ENCODE measurements at places on chromosomes 4 and X.

GRCh38 chr4:7774301-7775294 is 165.1 kb downstream of the AFAP1 start:
- no peak overlapping the region for H3K27ac ChIP-seq
- peaks cover 16% of the 10 kb centered on the region for H3K36me3 ChIP-seq
- no peak for DNase-seq
- H3K4me3 ChIP-seq: no peak overlapping the region
- peaks cover 5% of the 10 kb centered on the region for H3K27me3 ChIP-seq

DNA sequence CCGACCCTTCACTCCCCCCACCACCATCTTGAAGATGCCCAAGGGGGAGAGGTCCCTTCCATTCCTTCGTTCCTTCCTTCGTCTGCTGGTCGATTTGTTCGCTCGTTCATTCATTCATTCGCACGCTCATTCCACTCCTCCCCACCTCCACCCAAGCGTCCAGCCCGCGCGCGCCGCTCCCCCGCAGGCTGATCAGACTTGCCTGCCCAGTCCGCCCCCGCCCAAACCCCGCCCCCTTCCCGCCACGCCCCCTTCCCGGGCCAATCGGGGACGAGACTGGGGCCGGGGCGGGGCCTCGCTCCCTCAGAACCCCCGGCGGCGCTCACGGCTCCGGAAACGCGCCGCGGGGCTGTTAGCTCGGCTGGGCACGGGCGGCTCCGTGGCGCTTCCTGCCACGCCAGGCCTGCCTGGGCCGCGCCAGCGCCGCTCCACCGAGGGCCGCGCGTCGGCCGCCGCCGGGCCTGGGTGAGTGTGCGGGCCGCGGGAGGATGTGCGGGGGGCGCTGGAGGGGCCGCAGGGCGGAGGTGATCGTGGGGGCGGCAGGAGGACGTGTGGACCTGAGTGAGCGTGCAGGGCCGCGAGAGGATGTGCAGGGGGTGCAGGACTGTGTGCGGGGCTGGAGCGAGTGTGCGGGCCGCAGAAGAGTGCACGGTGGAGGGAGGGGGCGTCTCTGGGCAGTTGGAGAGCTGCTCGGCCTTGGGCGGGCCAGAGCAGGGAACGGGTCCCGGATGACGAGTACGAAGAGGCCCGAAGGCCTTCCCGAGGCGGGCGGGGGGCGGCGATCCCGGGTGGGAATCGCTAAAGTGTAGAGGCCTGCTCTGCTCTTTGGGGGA is at the start of gene ZNF275:
Gene ZNF275, plus strand, starts transcription at position 333 of the 833 bp plus-strand sequence. CDS start 2,527 bp downstream, outside the sequence.
- peaks cover 26% of the 10 kb centered on the region for H3K4me1 ChIP-seq
- peak within 1 kb of the TSS; percentile 62 for H3K27ac ChIP-seq
- H3K4me3 ChIP-seq: peak within 1 kb of the TSS; percentile 89
- H3K36me3 ChIP-seq: no peaks in the 10 kb centered on the region
- peak; percentile 86 for DNase-seq
- peaks cover 6% of the 10 kb centered on the region for H3K27me3 ChIP-seq

- H3K4me3 ChIP-seq: no peak overlapping the region
- no peak overlapping the region for H3K27ac ChIP-seq
- no peak for DNase-seq
- H3K4me1 ChIP-seq: peaks cover 2% of the 10 kb centered on the region
Measured at GRCh38 chr4:113447061-113447460, 314.5 kb downstream of the CAMK2D start.

GRCh38 chrX:11967986-11968869 is 170.0 kb upstream of the FRMPD4 start:
- DNase-seq: no peak
- H3K36me3 ChIP-seq: no peaks in the 10 kb centered on the region
- H3K4me1 ChIP-seq: no peaks in the 10 kb centered on the region

- H3K36me3 ChIP-seq: no peaks in the 10 kb centered on the region
- DNase-seq: no peak
- no peak overlapping the region for H3K27ac ChIP-seq
- no peaks in the 10 kb centered on the region for H3K4me1 ChIP-seq
Measured at GRCh38 chr4:140869446-140869845, 113.3 kb upstream of the TBC1D9 start.

DNA sequence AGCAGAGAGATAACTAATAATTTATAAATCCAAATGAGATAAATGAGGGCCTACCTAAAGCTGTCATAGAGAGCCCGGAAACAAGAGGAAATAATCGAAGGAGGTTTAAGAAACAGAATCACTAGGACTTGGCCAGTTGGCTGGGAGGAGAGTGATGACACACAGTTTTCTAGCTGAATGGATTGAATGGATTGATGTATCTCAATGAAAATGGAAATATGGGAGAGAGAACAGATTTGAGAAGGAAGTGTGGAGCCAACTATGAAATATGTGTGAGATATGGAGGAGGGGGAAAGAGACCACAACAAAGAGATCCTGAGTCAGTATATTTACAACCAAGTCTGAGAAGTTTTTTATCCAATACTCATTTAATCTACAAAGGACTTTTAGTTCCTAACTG is 35.7 kb upstream of the CXXC4 start:
- H3K4me1 ChIP-seq: no peaks in the 10 kb centered on the region
- H3K27ac ChIP-seq: no peak overlapping the region
- no peak overlapping the region for H3K4me3 ChIP-seq
- peaks cover 2% of the 10 kb centered on the region for H3K27me3 ChIP-seq

DNA sequence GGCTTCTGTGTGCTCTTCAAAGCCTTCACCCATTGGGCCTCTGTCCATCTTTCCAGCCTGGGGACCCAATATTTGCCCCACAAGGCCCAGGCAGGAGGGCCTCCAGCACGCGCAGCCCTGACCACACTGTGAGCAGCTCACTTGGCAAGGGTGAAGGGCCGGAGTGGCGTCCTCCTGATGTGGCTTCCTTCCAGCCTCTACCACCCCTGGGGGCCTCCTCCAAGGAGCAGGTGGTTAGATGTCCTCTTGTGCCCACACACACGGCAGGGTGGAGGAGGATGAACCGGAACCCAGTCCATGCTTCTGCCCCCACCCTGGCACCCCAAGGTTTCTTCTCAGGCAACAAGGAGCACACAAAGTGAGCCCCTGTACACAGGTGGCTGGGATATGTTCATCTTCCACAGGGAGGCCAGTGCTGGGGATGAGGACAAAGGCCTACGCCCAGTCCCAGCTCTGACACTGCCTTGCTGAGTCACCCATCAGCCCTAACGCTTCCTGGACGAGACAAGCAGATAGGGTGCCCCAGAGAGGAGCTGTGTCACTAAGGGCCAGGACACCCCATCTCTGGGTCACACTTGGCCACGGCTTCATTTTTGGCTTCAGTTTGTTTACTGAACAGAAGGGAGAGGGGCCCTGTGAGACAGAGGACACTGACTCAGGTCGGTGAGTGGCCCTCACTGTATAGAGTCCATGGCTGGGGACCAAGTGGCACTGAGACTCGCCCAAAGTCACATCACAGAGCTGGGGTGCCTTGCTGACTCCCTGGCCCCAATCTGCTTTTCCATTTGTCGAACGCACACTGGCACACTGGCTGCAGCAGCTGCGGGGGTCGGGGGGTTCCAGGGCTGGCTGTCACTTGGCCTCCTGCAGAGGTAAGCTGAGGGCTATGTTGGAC is 1.9 kb downstream of the UBL4A start:
- no peaks in the 10 kb centered on the region for H3K36me3 ChIP-seq
- DNase-seq: no peak
- peak overlapping the region; percentile 76 for H3K27ac ChIP-seq
- H3K4me1 ChIP-seq: peaks cover 19% of the 10 kb centered on the region
- no peak overlapping the region for H3K4me3 ChIP-seq

GRCh38 chrX:47807548-47807947 is 29.2 kb upstream of the ZNF81 start:
- no peak overlapping the region for H3K4me3 ChIP-seq
- DNase-seq: no peak
- no peaks in the 10 kb centered on the region for H3K36me3 ChIP-seq
- H3K27ac ChIP-seq: no peak overlapping the region

DNA sequence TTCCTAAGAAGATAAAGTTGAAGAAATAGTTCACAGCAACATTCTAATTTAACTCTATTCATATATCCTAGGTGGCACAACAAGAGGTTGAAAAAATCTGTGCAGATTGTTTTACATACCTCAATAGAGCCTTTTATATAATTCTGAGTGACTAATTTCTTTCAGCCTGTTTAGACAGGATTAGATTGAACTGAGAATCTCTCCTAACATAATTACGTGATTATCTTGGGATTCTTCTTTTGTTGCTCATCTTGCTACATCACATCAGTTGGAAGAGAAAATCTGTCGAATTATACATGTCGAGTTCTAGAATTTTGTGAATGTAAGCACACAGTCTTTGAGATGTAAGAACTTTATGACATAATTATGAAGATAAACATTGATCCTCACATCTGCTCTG is 1873.7 kb upstream of the IGFBP7 start:
- no peaks in the 10 kb centered on the region for H3K4me1 ChIP-seq
- no peak overlapping the region for H3K27ac ChIP-seq
- DNase-seq: no peak
- H3K4me3 ChIP-seq: no peak overlapping the region
- H3K27me3 ChIP-seq: no peaks in the 10 kb centered on the region

- H3K36me3 ChIP-seq: no peaks in the 10 kb centered on the region
- H3K27ac ChIP-seq: no peak overlapping the region
- DNase-seq: no peak
- H3K4me3 ChIP-seq: no peak overlapping the region
Measured at GRCh38 chr4:177385576-177386277, 56.5 kb downstream of the AGA start.

- peaks cover 2% of the 10 kb centered on the region for H3K27me3 ChIP-seq
- no peak for DNase-seq
- H3K36me3 ChIP-seq: no peaks in the 10 kb centered on the region
- H3K4me1 ChIP-seq: no peaks in the 10 kb centered on the region
- no peak overlapping the region for H3K27ac ChIP-seq
- H3K4me3 ChIP-seq: no peak overlapping the region
Measured at GRCh38 chr4:189087971-189088370, 852.7 kb upstream of the FRG1 start.

DNA sequence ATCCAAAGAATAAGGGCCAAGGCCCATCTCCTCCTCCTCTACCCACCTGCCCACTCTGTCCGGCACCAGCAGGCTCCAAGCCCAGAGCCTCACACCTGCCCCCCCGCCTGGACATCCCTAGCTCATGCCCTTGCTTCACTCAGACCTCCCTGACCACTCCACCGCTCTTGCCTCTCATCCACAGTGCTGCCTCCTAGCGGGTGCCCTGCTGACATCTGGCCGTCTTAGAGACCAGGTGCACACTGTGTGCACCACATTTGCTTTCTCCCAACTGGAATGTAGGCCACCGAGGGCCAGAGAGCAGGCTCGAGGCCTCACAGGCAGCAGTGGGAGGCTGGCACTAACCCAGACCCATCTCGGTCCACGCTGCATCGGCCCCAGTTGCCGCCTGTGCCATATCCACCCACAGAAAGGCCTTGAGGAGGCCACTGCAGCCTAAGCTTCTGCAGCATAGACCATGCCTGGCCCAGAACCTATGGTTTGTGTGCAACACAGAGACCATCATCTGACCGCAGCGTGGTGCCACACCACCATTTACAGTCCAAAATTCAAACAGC is 13.5 kb downstream of the LETM1 start:
- H3K27ac ChIP-seq: no peak overlapping the region
- peaks cover 3% of the 10 kb centered on the region for H3K27me3 ChIP-seq
- peaks cover 10% of the 10 kb centered on the region for H3K36me3 ChIP-seq
- no peak overlapping the region for H3K4me3 ChIP-seq
- H3K4me1 ChIP-seq: peaks cover 14% of the 10 kb centered on the region

- H3K36me3 ChIP-seq: no peaks in the 10 kb centered on the region
- no peaks in the 10 kb centered on the region for H3K4me1 ChIP-seq
- DNase-seq: no peak
- H3K27ac ChIP-seq: no peak overlapping the region
Measured at GRCh38 chr4:86557526-86557925, 36.6 kb upstream of the PTPN13 start.

- no peak overlapping the region for H3K27ac ChIP-seq
- no peak overlapping the region for H3K4me3 ChIP-seq
- DNase-seq: no peak
- no peaks in the 10 kb centered on the region for H3K4me1 ChIP-seq
- H3K27me3 ChIP-seq: no peaks in the 10 kb centered on the region
- no peaks in the 10 kb centered on the region for H3K36me3 ChIP-seq
Measured at GRCh38 chr4:162234595-162234994, 70.8 kb upstream of the FSTL5 start.

DNA sequence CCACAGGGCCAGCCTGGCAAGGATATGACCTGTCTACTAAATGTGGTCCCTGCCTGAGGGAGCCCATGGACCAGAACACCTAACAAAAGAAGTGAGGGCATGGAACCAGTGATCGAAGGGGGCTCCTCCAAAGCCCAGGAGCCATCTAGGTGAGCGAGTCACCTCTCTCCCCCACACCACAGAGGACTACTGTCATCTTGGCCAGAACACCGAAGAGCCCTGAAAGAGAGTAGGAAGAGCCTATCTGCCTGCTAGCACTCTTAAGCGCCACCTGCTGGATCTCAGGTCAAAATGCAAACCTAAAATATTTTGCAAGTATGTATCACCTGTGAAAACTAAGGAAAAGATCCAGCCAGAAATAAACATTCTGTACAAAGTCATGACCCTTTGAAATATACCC is 137.9 kb upstream of the ZXDB start:
- H3K4me1 ChIP-seq: no peaks in the 10 kb centered on the region
- H3K27ac ChIP-seq: no peak overlapping the region
- H3K36me3 ChIP-seq: no peaks in the 10 kb centered on the region
- H3K27me3 ChIP-seq: peaks cover 3% of the 10 kb centered on the region

- peaks cover 5% of the 10 kb centered on the region for H3K27me3 ChIP-seq
- H3K4me3 ChIP-seq: no peak overlapping the region
- no peak for DNase-seq
- H3K36me3 ChIP-seq: no peaks in the 10 kb centered on the region
Measured at GRCh38 chrX:39714471-39714870, 383.3 kb downstream of the BCOR start.

- H3K4me3 ChIP-seq: no peak overlapping the region
- no peaks in the 10 kb centered on the region for H3K4me1 ChIP-seq
- peaks cover 6% of the 10 kb centered on the region for H3K27me3 ChIP-seq
- no peak for DNase-seq
- no peaks in the 10 kb centered on the region for H3K36me3 ChIP-seq
- H3K27ac ChIP-seq: no peak overlapping the region
Measured at GRCh38 chr4:76626686-76627465, 191.8 kb downstream of the SHROOM3 start.

GRCh38 chrX:132486599-132487178 is 2.1 kb downstream of the MBNL3 start:
- H3K27ac ChIP-seq: peak overlapping the region; percentile 92
- H3K4me1 ChIP-seq: peaks cover 59% of the 10 kb centered on the region
- H3K36me3 ChIP-seq: no peaks in the 10 kb centered on the region
- DNase-seq: no peak
- H3K27me3 ChIP-seq: peaks cover 2% of the 10 kb centered on the region

GRCh38 chrX:1392376-1393068 is 609 bp upstream of the SLC25A6 start:
- peaks cover 44% of the 10 kb centered on the region for H3K4me1 ChIP-seq
- no peak for DNase-seq
- H3K27me3 ChIP-seq: peaks cover 14% of the 10 kb centered on the region
- H3K36me3 ChIP-seq: peaks cover 7% of the 10 kb centered on the region
- H3K27ac ChIP-seq: peak overlapping the region; percentile 84

GRCh38 chr4:102959496-102959895 is 60.0 kb downstream of the SLC9B1 start:
- H3K4me3 ChIP-seq: no peak overlapping the region
- peaks cover 5% of the 10 kb centered on the region for H3K36me3 ChIP-seq
- no peaks in the 10 kb centered on the region for H3K4me1 ChIP-seq
- no peak for DNase-seq
- peaks cover 5% of the 10 kb centered on the region for H3K27me3 ChIP-seq
- no peak overlapping the region for H3K27ac ChIP-seq

- DNase-seq: no peak
- peaks cover 2% of the 10 kb centered on the region for H3K27me3 ChIP-seq
- H3K4me1 ChIP-seq: no peaks in the 10 kb centered on the region
- H3K36me3 ChIP-seq: no peaks in the 10 kb centered on the region
- H3K4me3 ChIP-seq: no peak overlapping the region
- no peak overlapping the region for H3K27ac ChIP-seq
Measured at GRCh38 chr4:113962719-113963265, 16.7 kb downstream of the ARSJ start.

All from immature natural killer cell (primary cell).